HL-60 (cell line): ENCODE measurements at places on chromosomes 2 and 18.

DNA sequence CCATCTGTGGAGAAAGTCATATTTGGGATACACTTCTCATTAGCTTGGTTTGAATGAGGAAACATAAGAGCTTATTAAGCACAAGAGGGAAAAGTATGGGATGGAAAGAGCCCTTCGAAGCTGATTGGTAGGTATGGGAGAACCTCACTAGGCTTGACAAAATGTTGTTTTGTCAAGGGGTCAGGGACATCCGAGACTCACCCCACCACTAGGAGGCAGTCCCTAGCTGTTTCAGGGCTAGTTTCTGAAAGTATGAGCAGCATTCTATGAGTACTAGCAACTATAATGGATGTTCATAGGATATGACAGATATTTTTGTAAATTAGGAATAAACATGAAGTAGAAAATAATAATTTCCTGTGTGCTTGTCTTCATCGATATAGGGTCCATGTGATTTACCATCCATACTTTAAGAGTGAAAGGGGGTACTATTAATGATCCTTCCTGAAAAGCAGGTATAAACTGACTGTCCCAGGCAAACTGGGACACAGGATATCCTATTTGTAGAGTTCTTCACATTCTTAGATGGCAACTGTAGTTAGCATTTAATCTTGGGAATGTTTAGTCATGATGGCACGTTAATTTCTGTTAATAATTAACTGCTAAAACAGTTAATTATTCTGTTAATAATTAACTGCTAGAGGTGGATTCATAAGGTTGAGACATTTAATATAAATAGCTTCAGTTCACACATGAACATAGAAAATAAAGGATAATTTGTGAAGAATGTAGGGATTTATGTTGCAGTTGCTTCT, 28.4 kb downstream of the OTX1 start:
- peak; percentile 70 for DNase-seq

DNA sequence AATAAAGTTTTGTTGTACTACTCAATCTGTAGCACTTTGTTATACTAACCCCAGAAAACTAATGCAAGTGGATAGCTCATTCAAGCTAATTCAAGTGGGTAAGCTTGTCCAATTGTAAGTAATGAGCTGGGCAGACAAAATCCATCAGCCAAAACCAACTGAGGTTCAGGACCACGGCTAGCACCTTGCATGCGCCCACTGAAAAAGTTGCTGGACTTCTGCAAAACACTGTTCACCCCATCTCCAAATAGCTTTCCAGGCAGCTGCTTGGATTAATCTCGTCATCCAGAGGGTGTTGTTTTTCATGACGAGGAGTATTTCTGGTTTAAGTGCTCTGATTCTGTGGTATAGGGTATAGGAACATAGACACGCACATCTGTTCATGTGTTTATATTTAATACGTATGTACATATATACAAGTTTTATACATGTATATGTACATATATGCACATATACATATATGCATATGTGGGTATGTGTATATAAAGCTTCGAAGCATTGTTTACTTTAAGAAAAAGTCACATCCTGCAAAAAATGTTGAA, 307.5 kb downstream of the GALR1 start:
- no peak for DNase-seq

- DNase-seq: no peak
These were observed 55.7 kb downstream of the LRRFIP1 start for GRCh38 chr2:237682856-237683670.

GRCh38 chr18:6010284-6010683, 115.0 kb upstream of the TMEM200C start:
- no peak for DNase-seq

GRCh38 chr2:191679818-191680600, 2.1 kb downstream of the NABP1 start:
- DNase-seq: peak; percentile 55

- DNase-seq: no peak
These were observed 679 bp upstream of the WDR75 start for GRCh38 chr2:189440644-189440946.

DNA sequence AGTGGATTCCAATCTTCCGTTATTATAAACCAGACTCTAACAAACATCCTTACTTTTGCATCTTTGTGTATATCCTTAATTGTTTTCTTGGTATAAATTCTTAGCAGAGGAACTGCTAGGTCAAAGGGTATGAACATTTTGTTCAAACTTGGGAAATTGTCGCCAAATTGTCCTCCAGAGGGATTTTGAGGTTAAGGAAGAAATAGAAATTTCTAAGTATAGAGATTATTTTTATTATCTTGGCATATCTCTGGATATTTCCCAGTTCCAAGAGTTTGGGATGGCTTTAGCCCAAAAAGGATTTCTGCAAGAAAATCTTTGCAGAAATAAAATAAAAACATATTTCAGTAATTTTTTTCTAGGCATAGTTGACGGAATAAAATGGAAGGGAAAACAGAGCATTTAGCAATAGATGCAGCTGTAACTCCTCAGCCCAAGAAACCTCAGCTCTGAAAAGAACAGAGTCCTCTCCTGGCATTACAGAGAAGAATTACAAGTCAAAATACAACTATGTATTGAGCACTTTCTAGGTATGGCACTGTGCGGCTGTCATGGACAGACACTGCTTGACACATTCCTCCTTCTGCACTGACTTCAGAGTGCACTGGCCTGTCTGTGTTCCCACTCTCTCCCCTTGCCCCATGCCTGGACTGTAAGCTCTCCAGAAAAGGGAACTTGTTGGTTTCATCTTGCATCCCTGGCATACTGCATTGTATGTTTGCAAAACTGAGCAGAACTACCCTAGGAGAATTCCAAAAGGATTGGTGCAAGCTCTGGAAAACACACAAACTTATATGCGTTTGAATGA, 117.3 kb upstream of the STON1 start:
- no peak for DNase-seq
